NCI-H2081 treated with DMSO at 0.1 percent for 48 hours (cell line): ENCODE measurements at places on chromosomes 12 and 14.

GRCh38 chr12:88737838-88738472, 157.7 kb upstream of the KITLG start:
- DNase-seq: no peak

- DNase-seq: no peak
Observed at GRCh38 chr12:42608196-42608825, 18.8 kb upstream of the PRICKLE1 start.

DNA sequence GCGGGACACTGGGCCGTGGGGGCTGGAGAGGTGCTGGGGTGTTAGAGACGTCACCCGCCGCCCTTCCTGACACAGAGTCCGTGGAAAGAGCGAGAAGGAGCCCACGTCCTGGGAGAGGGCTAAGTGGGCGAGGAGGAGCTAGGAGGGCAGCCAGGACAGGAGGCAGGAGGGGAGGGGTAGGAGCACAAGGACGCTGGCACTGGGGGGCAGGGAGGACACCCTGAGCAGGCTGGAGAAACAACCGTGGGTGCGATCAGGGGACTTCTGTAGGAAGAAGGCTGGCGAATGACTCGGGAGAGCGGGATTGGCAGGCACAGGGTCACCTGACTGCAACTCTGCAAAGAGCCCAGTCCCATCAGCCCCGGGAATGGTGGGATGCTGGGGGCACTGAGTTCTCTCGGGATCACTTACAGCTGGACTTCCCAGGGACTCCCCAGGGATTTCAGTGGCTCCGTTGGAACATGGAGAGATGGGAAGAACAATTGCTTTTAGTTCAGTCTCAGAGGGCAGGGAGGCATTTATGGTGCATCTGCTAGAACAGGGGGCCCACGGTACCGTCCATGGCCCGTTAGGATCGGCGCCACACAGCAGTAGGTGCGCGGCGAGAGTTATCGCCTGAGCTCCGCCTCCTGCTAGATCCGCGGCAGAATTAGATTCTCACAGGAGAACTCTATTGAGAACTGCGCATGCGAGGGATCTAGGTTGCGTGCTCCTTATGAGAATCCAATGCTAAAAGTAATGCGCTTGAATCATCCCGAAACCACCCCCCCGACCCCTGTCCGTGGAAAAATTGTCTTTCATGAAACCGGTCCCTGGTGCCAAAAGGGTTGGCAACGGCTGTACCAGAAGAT, 24.3 kb downstream of the UBR7 start:
- no peak for DNase-seq

DNA sequence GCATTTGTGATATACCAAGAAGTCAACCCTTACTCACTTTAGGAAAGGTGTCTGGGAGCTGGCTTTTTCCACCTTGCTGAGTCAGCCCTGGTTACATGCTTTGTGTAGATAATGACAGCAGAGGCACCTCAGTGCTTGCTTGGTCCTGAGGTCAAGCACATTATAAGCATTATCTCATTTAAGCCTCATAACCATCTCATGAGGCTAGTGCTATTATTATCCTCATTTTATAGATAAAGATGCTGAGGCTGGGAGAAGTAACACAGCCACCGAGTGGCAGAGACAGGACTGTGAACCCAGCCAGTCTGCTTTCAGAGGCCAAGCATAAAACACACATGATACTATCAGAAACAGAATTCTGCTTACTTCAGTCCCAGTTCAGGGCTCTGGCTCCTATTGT, 29.4 kb downstream of the MAX start:
- no peak for DNase-seq

DNA sequence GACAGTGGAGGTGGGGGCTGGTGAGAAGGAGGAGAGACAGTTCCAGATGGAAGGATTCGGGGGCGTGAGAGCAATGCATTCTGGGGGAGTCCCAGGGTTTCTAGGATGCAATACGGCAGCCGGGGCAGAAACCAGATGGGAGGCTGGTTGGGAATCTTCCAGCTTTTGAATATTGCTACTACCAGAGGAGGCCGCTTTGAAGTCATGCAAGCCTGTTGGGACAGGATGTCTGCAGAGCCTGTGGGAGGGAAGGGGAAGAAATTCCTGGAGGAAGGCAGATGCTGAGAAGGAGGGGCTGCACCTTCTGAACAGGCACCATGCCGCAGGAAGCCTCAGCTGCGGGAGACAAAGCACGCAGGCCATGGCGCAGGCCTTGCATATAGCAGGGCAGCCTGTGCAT, 105.4 kb downstream of the APAF1 start:
- no peak for DNase-seq

DNA sequence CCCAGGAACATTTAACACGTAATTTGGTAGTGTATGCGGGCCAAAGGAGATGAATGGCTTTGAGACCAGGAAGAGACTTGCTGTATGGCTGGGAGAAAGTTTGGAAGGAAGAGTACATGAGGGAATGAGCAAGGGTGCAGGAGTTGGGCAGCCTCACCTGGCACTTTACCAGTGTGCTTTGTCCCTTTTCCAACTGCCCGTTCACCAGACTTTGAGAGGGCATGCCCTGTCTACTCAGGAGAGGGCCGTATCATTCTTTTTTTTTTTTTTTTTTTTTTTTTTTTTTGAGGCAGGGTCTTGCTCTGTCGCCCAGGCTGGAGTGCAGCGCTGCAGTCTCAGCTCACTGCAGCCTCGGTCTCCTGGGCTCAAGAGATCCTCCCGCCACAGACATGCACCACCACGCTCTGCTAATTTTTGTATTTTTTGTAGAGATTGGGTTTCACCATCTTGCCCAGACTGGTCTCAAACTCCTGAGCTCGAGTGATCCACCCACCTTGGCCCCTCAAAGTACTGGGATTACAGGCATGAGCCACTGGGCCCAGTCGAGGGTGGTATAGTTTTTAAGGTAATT, 6.5 kb downstream of the DYNC1H1 start:
- DNase-seq: no peak
